ENCODE measurements at places on chromosomes 3 and 15.

DNA sequence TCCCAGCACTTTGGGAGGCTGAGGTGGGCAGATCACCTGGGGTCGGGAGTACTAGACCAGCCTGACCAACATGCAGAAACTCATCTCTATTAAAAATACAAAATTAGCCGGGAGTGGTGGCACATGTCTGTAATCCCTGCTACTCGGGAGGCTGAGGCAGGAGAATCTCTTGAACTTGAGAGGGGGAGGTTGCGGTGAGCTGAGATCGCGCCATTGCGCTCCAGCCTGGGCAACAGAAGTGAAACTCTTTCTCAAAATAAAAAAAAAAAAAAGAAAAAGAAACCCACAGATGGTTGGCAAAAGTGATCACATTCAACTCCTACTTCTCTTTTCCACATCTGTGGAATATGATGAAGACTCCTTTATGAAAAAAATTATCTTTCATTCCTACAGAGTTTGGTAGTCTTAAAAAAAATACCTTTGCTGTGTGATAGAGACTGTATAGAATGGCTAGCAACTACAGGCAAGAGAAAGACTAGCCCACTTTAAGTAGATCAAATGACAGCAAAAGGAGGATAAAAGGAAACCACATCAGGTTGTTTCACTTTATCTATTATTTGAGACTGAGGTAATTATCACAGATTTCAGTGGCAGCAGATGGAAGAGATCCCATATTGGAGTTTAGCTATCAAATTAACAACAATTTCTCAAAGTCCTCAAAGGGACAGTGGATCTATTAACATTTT lies 172.9 kb upstream of the TSPAN3 start:
- DNase-seq = no peak

GRCh38 chr15:79467865-79468586 lies 35.9 kb downstream of the MINAR1 start:
- DNase-seq = no peak

DNA sequence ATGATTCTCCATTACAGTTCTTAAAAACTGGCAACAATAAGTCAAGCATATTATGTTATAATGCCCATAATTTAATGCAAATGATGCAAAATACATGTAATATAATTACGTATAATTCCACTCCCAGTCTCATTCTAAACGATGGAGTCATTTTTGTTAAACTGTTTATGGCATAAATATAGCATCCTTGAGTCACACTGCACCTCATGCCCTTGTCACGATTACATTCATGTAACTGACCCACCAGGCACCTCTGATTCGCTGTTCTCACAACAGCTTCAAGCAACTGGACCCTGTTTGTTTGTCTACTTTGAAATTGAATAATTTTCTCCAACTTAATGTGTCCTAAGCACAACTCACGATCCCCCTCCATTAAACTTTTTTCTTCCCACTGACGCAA lies 148.0 kb upstream of the LRTM1 start:
- DNase-seq = no peak

DNA sequence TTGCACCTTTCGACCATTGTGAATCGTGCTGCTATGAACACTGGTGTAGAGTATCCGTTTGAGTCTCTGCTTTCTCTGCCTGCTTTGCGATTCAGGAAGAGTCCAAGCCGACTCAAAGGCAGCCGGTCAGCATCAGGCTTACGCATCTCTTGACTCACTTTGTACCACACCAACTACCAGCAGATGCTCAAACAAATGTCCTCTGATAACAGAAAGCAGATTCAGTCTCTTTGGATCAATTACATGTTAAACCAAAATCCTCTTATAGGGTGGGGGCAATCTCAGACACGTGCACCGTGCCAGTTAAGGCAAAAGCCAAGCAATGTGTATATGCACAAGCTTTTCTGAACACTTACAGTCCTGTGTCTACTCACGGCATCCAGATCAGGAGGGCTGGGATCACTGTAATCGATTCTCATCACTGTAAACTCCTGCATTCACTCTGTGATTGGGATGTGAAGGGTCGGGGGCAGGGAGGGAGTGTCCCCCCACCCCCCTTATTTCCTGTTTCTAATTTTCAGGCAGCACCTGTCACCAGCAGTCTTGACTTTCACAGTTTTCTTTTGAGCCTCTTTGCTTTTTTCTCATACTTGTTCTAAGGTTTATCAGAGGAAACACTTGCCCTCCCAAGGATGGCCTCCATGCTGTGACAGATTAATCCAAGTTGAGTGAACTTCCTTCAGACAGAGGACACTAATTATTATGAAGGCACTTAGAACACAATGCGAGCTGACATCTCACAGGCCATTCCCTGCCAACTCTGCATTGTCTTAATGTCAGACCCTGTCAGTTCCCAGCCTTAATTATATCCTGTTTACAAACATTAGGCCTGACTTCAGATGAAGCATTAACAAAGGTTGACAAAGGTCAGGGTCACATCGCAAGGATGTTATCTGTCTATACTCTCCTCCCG lies 153.5 kb downstream of the MECOM start:
- no peak for DNase-seq

DNA sequence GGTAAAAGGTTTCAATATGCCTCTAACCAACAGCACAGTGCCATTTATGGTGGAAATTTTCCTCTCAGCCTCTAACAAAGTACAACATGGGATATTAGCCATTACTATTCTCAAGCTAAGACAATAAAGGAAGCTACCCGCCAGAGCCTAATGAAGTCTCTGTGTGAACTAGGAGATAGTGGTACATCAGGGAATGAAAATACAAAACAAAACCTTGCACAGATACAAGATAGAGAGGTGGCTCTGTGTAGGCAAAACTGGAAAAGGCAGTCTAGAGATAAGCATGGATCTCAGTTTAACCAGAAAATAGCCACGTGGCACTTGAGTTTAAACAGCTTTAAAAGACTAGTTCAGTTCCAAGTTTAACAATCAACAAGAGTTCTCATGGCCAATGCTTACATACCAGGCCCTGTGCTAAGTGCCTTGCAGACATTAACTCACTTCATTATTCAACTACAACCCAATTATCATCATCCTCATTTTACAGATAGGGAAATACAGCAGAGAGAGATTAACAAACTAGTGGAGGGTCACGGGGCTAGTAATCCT lies 279.3 kb downstream of the IGSF11 start:
- DNase-seq = no peak

- no peak for DNase-seq
These were observed 200.7 kb upstream of the SEMA6D start for GRCh38 chr15:47516558-47516957.

GRCh38 chr15:75164625-75165350 lies 36.9 kb upstream of the C15orf39 start:
- no peak for DNase-seq

- DNase-seq = no peak
These were observed 23.1 kb downstream of the TNK2 start for GRCh38 chr3:195885036-195885891.

DNA sequence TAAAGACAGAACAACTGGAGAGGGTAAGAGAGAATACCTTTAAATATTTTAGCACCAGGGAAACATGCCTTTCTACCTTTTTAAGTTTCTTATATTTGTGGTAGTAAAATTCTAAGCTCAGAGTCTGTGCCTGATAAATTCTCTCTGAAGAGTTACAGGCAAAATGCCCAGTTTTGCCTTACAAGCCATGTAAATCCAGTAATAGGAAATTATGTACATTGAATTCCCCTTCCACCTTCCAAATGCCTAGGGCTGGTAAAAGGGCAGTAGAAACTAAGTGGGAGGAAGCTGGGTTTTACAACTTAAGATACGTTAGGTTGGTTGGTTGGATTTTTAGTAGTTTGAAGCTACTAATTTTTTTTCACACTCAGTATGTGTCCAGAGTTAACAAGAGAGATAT lies 43.1 kb upstream of the TP63 start:
- no peak for DNase-seq

DNA sequence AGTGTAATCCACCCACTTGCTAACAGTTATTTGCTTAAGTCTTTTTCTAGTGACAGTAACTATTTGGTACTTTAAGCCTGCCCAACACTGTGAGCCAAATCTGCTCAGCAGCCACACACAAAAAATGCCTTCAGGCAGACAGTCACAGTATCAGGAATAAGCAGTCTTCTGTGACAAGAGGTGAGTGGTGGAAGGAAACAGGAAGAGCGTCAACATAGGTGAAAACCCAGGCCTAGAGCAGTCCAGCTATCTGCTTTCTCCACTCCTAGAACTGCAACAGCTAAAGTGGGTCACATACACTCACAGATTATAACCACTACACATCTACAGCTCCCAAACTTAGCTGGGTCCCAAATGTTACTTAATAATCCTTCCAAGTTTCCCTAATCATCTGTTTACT lies 213.7 kb downstream of the ZBTB20 start:
- no peak for DNase-seq

DNA sequence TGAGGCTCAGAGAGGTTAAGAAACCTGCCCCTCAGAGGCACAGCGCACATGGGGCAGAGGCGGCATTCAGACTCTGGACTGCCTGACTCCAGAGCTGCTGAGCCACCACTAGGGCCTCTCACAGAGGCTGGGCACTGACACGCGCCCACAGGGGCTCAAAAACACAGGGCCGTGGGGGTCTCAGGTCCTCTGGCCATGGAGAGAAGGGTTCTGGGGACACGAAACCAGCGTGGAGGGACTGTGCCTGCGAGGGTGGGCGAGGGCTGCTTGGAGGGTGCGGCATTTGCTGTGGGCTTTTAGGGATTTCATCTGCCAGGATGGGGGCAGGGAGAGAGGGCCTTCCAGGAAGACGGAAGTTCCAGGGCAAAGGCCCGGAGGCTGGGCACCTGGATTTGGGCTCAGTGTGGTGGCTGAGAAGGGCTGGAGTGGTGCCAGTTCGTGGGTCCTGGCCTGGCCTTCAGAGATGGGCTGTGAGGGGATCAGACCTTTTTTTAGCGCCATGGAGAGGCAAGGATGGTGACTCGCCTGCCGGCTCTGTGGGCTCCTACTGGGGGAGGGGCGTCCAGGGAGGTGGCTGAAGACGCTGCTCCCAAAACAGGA lies 69.6 kb downstream of the EFCAB12 start:
- DNase-seq = no peak

DNA sequence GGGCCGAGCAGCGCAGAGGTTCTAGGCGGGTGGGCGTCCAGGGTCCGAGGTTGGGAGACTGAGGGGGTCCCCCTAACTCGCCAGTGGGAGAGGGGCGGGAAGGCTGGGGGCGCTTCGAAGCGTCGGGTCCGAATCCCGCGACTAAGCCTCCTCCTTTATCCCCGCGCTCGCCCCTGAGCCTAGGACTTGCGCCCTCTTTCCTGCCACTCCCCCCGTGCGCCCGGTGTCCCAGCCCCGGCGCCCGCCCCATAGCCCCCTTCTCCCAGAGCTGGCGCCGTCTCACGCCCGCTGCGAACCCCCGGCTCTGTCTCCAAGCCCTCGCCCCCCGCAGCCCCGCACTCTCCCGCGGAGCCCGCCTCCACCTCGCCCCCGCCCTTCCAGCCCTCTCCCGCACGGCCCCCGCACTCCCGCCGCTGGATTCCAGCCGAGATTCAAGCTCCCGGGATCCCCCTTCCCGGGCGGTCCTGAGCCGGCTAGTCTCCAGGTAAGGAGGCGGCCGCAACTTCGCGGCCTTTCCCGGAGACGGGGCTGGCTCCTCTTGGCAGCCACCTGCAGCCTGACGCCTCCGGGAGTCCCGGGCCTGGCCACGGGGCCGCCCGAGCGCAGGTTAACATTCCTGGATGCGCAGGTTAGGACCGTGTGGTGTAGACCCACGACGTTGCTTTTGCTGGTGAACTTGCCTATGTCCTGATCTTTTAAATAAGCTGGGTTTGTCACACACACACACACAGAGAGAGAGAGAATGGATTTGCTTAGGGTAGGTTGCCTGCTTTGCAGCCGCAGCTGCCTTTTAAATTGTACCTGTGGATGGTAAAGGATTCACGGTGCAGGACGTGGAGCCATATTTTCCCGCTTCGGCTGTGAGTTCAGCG lies 563 bp downstream of the PXYLP1 start:
- no peak for DNase-seq

DNA sequence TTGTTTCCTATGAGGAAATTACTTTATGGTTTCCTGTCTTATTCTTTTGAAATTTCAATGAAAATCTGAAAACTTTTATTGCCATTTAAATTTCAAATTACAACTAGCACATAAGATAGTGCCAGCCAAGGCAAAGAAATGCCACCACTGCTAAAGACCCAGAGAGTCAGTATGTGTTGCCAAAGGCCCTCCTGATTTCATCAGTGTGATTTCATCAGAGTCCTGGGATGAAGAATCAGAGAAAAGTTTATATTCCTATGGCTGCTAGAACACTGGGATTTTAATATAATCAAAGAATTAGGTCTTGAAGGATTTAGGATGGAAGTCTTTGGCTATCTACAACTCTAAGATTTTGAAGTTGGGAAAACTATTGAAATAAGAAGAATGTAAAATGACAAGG lies 434.2 kb upstream of the CCDC54 start:
- DNase-seq = no peak

Data from 8988T (cell line).